Mucosa of descending colon (tissue), 3 donors: ENCODE measurements at places on chromosomes 2 and 18. TPM values are rescaled to one million over a fixed set of nuclear protein-coding genes. Genes with fewer than 3 reads are reported as not detected.

Gene CHRND
- not detected for total RNA-seq

DNA sequence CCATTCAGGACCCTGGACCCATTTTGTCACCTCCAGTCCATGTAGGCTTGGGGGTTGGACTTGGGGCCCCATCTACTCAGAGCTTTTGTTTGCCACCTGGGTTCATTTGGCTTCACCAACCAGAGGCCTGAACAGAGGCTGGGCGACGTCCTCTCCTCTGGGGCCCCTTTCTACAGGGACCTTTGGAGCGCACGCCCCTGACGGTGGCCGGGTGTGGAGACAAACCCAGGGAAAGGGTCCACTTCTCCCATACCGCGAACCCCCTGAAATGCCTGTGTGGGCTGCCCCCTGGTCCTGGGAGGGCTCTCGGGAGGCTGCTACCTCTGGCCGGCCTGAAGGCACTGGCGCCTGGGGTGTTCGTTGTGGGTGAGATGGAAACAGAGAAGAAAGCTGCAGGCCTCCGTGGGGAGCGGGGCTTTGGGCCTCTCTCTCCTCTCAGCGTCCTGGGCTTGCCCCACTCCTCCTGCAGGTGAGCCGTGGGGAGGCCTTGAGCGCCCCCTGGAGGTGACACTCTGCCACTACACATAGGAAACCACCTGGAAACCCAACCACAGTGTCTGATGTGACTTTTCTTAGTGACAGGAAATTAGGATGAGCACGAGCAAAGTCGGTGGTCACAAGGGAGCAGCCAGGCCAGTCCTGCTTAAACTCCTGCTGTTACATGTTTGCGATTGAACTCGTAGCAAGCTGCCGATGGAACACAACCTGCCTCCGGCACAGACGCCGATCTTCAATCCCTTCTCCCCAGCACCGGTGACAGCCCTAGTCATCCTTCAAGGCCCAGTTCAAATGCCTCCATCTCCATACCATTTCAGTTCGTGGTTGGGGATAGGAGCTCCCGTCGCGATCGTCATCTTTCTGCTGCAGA is 12.0 kb upstream of the NTSR2 start:
- DNase-seq = peak; percentile 49

Gene SLC19A3
- total RNA-seq = 4.5 TPM

Gene UNC80
- 0.09 TPM for total RNA-seq

- no peak for DNase-seq
Observed at GRCh38 chr2:69099541-69099940, 86.6 kb downstream of the ANTXR1 start.

GRCh38 chr2:38115216-38116032 is 39.5 kb upstream of the CYP1B1 start:
- peak; percentile 93 for DNase-seq

Gene ST3GAL5
- 19.0 TPM for total RNA-seq

DNA sequence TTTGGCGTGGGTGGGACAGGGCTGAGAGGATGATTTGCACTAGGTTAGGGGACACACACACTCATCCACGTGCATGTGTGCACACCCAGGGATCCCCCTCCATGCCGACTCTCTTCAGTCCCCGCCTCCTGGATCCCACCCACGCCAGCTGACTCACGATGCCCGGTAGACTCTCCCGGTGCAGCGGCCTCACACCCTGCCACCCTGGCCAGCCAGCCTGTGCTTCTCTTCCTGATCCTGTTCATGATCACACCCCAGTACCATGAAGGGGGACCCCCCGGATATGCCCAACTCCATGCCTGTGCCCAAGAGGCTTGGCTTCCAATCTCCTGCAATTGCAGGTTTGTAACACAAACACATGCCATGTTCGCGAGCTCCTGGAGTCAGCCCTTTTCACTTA is 157.8 kb upstream of the HDAC4 start:
- DNase-seq = no peak

GRCh38 chr18:63894106-63894772 is 6.7 kb downstream of the SERPINB2 start:
- no peak for DNase-seq

Gene GRB14
- total RNA-seq = 1.5 TPM

DNA sequence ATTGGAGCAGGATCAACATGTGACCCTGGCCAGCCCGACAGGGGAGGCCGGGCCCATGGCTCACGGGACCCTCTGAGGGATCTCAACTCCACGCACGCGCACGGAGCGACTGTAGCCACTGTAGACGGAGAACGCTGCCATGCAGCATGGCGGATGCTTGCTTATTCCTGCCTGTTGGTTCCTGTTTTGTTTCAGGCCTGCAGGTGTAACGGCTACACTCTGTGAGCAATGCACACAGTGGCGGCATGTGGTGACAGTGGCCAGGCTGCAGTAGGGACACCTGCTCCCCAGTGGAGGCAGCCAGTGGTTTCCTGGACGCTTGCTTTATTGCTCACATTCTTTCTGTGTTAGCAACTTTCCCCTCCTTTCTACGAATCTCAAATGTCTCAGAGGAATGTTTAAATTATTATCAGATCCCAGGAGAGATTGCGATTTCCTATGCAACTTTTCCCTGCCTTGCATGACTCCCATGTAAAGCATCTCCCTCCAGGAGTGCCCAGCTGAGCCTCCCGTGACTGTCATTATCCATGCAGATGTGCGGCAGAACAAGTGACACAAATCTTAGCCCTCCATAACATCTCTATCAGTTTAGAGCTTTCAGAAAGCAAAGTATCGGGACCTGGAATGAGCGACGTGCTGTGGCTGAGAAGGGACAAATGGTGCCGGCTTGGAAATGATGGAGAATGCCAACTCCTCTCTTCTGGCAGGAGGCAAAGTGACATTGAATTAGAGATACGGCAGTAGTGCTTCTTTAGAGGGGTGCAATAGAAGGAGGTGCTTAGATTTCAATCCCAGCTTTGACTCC is 209.7 kb downstream of the ASB1 start:
- no peak for DNase-seq

Gene GPR45
- not detected for total RNA-seq

Gene COLEC11
- 2.2 TPM for total RNA-seq

DNA sequence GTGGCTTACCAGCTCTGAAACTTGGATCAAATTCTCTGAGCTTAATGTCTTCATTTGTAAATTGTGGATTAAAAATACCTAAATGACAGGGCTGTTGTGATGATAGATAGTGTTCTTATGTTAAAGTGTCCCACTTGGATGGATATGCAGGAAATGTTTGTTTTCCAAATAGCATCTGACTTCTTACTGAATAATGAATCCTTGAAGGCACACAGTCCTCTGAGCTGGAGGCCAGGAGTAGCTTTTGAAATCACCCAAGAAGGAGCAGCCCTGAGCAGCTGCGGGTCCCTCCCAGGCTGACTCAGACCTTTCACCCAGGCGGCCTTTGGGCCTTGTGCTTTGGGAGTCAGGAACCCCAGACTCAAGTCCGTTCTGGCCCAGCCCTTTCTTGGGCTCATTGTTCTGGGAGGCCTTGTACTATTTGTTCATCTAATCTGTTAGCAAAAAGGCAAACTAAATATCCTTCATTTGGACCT is 173.0 kb upstream of the GATA6 start:
- peak; percentile 44 for DNase-seq

Gene ID2
- 190 TPM for total RNA-seq

Gene KYNU
- 3.3 TPM for total RNA-seq

GRCh38 chr2:148646231-148646559 is 1.6 kb downstream of the EPC2 start:
- no peak for DNase-seq

Gene MC4R
- total RNA-seq = not detected

GRCh38 chr18:38077229-38077628 is 511.6 kb upstream of the CELF4 start:
- no peak for DNase-seq

- DNase-seq = peak; percentile 43
Observed at GRCh38 chr2:239162976-239163687, 237.7 kb downstream of the HDAC4 start.

Gene TSGA10
- 6.6 TPM for total RNA-seq

GRCh38 chr18:62838475-62839098 is 123.2 kb downstream of the PHLPP1 start:
- DNase-seq = no peak

Gene STPG4
- not detected for total RNA-seq

DNA sequence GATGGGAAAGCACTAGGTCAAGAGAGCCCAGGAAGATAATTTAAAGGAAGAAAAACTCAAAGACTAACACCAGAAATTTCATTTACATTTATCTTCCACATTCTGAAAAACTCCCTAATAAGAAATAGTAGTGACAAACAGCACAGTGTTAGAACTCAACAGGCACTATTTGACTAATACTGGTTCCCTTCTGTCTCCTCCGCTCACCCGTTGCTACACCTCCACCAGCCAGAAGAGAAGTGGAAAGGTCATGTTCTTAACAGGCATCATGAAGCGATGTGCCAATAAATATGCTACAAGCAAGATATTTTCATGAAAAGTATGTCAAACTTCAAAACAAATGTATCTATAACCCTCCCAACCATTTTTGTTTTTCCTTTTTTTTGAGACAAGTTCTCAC is 5.7 kb downstream of the ROCK1 start:
- DNase-seq = no peak

- DNase-seq = no peak
Observed at GRCh38 chr2:111052621-111053020, 68.1 kb upstream of the BCL2L11 start.

GRCh38 chr2:21856708-21857107 is 732.9 kb downstream of the TDRD15 start:
- DNase-seq = no peak

DNA sequence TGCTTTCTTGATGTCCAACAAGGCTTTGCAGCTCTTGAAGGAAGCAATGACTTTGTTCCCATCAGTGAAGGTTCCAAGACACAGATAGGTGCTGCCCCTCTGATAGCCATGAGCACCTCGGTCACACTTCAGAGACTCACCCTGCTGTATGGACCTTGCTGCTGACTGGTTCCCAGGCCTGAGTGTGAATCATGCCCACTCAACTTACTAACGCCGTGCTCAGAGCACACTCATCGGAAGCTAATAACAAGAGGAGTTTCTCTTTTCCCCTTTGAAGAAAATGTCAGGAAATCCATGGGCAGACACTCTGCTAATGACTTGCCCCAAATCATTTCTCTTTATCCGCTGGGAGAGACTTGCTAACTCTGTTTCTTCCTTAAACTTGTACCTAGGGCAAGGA is 83.8 kb upstream of the ARL4C start:
- no peak for DNase-seq

Gene POTEE
- total RNA-seq = 0.13 TPM

- DNase-seq = peak; percentile 36
Observed at GRCh38 chr18:75216911-75217689, 6.5 kb downstream of the TSHZ1 start.

DNA sequence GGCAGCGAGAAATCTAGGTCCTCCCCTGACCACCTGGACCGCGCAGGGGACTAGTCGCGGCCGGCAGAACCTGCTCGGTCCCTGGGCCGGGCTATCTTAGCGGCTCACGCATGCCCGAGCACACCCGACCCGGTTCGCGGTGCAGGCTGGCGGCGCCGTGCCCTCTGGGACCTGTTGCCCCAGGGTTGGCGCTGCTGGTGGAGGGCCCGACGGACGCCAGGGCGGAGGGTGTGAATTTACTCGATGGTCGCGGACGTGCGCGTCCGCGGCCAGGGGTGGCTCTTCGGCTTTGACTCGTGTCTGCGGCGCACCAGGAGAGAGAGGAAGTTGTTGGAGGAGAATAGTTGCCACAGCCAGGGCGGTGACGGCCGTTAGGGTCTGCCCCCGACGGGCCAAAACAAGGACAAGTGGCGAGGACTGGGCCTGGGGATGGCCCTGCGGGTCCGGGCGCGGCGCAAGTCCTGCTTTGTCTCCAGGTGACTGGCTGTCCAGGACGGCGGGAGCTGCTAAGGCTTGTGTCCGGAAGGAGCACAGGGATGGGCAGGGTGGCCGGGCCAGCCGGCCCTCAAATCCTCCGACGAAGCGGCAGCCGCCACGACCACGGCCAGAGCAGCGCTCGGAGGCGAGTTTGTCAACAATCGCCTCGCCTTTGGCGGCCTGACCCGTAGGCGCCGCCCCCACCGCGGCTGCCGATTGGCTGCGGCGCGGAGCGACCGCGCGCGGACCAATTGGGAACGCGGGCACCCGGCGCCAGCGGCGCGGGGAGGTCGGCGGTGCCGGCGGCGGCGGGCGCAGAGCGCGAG is 1.3 kb downstream of the BCL2L11 start:
- peak; percentile 95 for DNase-seq

- DNase-seq = no peak
Observed at GRCh38 chr18:6650127-6650507, 79.4 kb upstream of the ARHGAP28 start.

- DNase-seq = no peak
Observed at GRCh38 chr2:109702250-109702985, 88.3 kb downstream of the SOWAHC start.

DNA sequence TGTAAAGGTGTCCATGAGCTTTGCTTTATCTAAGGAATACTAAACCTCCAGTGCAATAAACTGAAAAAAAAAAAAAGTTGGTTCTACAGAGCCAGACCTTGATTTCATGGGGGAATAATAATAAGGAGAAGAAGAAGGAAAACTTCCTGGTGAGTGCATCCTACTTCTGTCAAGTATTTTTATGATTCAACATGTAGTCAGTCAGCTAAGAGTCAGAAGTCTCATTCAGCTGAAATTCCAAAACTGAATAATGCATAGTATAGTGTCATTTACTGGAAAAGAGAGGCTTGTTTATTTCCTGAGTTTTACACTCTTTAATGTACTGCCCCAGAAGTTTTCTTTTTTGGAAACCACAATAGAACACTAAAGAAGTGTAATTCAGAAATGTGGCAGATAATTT is 77.8 kb upstream of the TACR1 start:
- DNase-seq = no peak

DNA sequence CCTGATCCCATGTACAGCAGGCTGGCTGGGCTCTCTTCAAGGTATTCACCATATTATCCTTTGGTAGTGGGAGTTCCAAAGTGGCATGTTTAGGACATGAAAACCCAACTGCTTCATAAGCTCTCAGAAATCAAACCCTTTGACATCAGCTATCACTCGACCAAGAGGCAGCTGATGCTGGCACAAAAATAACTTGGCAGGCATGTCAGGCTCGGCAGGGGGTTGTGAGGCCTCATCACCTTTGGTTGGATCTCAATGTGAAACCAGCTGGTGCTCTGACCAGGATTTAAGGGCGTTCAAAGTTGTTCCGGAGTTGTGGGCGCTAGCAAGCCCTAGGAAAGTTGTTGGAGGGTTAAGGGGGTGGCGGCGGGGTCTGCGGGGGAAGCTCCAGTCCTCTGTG is 171.9 kb downstream of the FHOD3 start:
- DNase-seq = no peak

Gene CDH20
- total RNA-seq = not detected

DNA sequence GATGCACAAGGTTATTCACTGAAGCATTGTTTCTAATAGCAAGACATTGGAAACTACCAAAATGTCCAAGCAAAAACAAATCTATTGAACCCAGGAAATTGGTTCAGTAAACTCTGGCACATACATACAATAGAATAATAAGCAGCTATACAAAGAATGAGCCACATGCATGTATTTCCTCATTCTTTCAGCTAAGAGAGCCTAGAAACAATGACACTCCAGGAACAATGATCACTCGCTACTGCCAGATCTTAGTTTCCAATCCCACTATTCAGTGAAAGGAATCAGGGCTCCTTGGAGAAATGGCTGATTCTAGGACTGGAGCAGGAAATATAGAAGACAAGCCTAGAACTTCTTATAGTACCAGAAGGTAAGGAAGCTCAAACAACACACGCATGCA is 221.9 kb upstream of the AGAP1 start:
- DNase-seq = no peak
